ENCODE measurements at places on chromosomes 12 and 14.

- no peak for DNase-seq
Measured at GRCh38 chr12:94263905-94264561, 115.7 kb downstream of the PLXNC1 start.

- DNase-seq = peak; percentile 30
Measured at GRCh38 chr12:45644541-45644940, 85.0 kb upstream of the ARID2 start.

GRCh38 chr12:120125792-120126634, 9.5 kb upstream of the RAB35 start:
- DNase-seq = no peak

DNA sequence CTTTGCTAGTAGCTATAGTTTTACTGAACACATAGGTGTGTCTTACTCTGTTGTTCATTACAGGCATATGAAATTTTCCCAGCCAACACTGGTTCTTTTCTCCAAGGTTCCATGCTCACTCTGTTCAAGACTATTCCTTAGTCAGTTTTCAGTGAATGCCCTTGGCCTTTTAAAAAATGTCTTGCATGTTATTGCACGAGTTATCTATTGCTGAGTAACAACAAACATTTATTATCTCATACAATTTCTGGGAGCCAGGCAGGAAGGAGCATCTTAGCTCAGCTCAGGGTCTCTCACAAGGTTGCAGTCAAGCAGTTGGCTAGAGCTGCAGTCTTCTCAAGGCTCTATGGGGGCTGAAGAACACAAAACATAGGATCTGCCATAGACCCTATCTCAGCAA, 223.5 kb downstream of the BTG1 start:
- DNase-seq = no peak

GRCh38 chr14:68977718-68978171, 1.4 kb downstream of the ACTN1 start:
- peak; percentile 66 for DNase-seq

- no peak for DNase-seq
Measured at GRCh38 chr12:11962860-11963259, 107.9 kb upstream of the BCL2L14 start.

DNA sequence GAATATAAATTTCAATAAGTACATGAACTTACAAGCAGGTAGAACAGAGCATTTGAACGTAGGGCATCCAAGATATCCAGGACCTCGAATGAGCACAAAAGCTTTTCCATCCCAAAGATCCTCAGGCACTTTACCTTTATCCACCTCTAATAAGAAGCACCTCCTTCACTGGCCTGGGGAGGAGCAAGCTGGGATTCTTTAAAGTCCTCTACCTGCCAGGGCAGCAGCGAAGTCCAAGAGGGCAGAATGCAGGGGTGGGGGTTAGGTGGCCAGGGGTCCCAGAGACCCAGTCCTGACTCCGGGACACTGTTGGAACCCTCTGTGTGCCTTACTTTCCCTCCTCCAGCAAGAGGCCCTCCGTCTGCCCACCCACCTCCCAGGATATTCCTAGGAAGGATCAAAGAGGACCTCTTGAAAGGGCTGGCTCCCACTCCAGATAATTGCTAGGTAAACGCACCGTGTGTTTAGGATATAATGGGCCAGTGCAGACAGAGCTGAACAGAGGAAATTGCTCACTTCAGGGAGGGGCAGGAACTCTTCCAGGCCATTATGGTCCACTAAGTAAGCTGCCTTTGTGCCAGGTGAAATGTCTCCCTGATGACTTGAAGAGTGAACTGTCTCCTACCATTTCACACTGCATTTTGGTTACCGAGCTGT, 68.1 kb downstream of the TTC9 start:
- DNase-seq = no peak

GRCh38 chr12:97805146-97805545, 342.5 kb downstream of the RMST start:
- no peak for DNase-seq

- DNase-seq = no peak
Measured at GRCh38 chr12:41739066-41739465, 405.6 kb downstream of the GXYLT1 start.

DNA sequence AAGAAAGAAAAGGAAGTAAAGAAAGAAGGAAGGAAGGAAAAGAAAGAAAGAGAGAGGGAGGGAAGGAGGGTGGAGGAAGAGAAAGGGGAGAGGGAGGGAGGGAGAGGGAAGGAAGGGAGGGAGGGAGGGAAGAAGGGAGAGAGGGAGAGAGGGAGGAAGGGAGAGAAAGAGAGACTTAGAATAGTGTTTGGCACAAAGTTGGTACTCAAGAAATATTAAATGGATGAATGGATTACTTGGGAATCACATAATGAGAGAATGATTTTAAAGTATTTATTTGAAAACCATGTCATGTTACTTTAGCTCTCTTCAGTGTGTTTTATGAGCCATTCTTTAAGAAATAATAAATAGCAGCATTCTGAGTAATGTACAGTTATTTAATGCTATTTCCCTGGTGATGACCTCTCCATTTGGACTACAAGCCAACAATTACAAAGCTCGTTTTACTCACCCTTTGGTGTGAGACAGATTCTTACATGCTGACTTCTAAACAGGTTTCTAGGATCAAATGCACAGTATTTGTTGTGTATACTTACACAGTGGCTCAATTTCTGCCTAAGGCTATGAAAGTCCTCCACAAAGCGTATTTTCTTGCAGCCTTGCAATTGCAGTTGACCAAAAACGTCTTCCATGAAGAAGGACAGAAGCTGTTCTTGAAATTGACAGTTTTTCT, 861 bp downstream of the IL26 start:
- DNase-seq = no peak

DNA sequence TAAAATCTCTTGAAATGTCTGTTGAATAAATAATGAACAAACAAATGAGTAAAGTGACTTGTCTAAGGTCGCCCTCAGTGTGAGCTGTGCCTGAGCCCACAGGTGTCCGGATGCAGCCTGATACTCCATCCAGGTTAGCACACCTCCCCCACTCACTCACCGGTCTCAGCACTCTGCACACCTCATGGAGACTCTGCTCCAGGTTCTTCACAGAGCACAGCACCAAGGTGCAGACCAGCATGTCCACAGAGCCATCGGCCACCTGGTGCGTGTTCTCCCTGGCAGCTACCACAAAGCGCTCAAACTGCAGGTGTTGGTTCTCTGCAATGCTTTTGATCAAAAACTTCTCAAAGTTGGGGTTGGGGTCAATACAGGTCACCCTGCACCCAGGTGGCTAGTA, 4.1 kb upstream of the KRT7 start:
- no peak for DNase-seq

- no peak for DNase-seq
Measured at GRCh38 chr12:97347956-97348355, 114.6 kb upstream of the RMST start.

GRCh38 chr12:65943388-65944137, 119.3 kb downstream of the HMGA2 start:
- DNase-seq = no peak

DNA sequence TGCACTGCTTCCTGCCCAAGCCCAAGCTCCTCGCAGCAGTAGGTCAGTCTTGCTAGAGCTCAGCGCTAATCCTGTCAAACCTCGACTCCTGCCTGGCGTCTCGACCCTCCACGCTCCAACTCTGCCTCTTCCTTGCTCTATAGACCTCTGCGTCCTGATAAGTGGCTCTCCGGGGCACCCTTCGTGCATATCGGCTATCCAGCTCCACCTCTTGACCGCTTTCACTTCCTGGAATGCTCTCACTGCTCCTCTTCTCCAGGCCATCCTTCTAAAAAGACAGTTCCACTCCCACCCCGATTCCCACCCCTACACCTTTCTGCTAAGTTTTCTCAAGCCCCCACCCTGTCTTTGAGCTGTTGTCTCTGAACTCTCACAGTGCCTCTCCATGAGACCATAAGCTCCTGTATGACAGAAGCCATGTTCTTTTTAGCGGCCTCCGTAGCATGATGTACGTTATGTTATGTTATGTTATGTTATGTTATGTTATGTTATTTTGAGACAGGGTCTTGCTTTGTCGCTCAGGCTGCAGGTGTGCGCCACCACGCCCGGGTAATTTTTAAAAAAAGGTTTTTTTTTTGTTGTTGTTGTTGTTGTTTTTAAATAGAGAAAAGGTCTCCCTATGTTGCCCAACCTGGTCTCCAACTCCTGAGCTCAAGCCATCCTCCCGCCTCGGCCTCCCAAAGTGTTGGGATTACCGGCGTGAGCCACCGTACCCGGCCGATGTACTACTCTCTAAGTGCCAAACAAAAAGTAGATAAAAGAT, 601 bp downstream of the COX14 start:
- no peak for DNase-seq

- no peak for DNase-seq
Measured at GRCh38 chr12:32298917-32299316, 100.4 kb upstream of the FGD4 start.

GRCh38 chr14:73851000-73851399, 631 bp upstream of the PTGR2 start:
- no peak for DNase-seq

GRCh38 chr12:90970471-90970870, 15.5 kb upstream of the CCER1 start:
- DNase-seq = no peak

DNA sequence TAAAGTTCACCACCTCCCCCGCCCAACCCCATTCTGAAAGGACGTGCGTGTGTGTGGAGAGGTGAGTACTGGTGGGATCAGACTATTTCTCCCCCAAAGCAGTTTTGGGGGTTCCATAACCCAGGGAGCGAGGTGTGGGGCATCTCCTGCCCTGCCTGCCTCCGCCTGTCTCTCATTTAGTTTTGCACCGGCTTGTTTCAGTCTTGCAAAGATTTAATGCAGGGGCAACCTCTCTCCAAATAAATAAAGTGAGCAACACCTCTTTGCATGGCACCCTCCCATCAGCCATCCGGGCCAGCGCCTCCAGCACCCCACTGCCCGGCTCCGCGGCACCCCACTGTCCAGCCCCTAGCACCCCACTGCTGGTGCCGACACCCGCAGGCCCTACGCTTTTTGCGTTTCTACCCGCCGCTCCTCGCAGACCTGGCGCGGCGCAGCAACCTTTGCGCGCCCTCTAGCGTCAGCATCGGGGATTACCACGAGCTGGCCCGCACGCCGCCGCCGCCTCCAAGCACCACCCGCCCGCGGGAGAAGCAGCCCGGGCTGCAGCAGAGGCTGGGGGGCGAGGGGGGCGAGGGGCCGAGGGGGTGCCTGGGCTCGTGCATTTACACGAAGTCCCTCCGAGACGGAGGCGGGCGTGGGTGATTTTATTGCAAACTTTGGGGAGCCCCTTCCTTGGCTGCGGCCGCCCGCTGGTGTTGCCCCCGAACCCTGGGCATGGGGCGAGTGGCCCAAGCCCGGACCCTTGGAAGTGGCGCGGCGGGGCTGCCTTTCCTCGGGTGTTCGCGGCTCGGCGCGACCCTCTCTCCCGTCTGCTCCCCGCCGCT, 55.8 kb upstream of the VRK1 start:
- DNase-seq = peak; percentile 64

DNA sequence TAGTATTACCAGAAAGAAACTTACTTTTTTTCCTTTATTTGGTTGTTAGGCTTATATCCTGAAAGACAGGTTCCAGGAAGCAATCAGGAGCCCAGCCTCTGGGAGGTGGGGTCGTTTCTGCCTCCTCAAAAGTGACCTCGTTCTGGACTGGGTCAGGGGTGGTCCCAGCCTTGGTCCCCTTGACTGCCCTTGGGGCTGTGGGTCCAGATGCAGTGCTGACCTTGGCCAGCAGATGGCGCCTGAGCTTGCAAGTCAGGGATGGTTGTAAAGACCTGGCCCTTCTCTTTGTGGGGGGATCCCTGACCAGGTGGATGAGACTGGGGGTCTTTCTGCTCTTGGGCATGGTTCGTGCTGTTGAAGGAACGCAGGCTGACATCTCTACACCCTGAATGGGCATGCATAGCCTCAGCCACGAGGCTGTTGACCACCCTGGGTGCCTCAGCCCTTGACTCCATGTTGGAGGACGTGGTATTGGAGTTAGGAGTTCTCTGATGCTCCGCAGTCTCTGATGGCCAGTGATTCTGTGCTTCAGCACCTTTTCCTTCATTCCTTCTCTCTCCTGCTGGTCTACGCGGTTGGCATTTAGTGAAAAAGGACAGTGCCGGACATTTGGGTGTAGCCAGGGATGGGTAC, 62.4 kb downstream of the ADCK1 start:
- peak; percentile 80 for DNase-seq

DNA sequence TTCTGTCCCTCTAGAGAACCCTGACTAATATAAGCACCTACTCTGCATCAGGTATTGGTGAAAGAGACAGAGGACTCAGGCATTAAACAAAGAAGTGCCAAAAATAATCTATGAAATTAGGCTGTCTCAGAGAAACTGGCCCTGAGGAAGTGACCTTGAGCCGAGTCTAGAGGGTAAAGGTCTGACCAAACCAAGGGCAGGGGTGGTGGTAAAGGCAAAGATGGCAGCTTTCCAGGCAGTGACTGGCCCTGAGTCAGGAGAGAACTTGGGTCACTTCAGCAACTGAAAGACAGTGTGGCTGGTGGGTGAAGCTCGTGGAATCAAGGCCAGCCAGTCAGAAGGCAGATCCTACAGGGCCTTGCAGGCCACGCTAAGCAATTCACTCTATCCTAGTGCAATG, 30.6 kb downstream of the CDKL1 start:
- no peak for DNase-seq

GRCh38 chr12:52584156-52584682, 10.6 kb upstream of the KRT74 start:
- DNase-seq = no peak

DNA sequence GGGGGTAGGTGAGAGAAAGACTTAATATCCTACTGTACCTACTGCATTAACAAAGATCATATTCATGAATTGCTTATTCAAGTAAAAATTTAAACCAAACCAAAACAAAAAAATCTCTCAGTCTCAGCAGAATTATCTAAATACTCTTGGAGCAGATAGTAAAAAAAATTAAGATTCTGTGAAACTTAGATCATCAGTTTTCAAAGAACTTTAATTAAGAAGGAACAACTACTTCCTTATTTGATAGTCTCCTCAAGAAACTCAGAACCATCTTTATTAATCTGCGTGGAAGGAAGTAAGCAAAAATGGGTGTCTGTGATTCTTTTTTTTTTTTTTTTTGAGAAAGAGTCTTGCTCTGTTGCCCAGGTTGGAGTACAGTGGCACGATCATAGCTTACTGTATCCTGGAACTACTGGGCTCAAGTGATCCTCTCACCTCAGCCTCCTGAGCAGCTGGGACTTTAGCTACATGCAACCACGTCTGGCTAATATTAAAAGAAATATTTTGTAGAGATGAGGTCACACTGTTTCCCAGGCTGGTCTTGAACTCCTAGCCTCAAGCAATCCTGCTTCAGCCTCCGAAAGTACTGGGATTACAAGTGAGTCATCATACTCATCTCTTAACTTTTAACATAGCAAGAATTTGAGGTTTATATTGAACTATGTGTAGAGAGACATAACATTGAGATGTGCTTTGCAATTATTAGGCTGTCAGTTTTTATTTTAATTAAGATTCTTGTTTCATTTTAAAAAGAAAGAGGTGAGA, 37.4 kb downstream of the GAS2L3 start:
- no peak for DNase-seq
